ENCODE measurements at places on chromosomes 3 and 15. TPM values are rescaled to one million over a fixed set of nuclear protein-coding genes. Genes with fewer than 3 reads are reported as not detected.

Gene HCLS1
- total RNA-seq, result 0.82 TPM

Gene GOLGA8G
- total RNA-seq, result not detected

Gene SV2B
- total RNA-seq, result not detected

Gene EHHADH
- 0.70 TPM for total RNA-seq

Gene SPATA12
- not detected for total RNA-seq

Gene ETV5
- 22.9 TPM for total RNA-seq

Gene CXCR6
- not detected for total RNA-seq

Gene KIAA1143
- total RNA-seq, result 39.4 TPM

Gene AMT
- total RNA-seq, result 6.0 TPM

Gene SPINT1
- 0.87 TPM for total RNA-seq

Gene NAA80
- total RNA-seq, result 10.9 TPM

Gene SH3GL3
- total RNA-seq, result not detected

Gene ASB14
- not detected for total RNA-seq

Gene TTC21A
- 8.1 TPM for total RNA-seq

Gene SLC9C1
- not detected for total RNA-seq

Gene TGM4
- not detected for total RNA-seq

Gene CAMK1
- 9.7 TPM for total RNA-seq

Gene CDHR4
- total RNA-seq, result not detected

Gene CNTN3
- 2.1 TPM for total RNA-seq

Gene CLEC3B
- total RNA-seq, result 47.1 TPM

Gene MFSD1
- total RNA-seq, result 67.9 TPM

Gene CCDC54
- not detected for total RNA-seq

Gene CCR9
- not detected for total RNA-seq

Gene LRRC2
- total RNA-seq, result 2.2 TPM

Gene ZNF770
- total RNA-seq, result 33.8 TPM

Gene UBAP1L
- total RNA-seq, result 2.5 TPM

Gene MESP1
- 2.7 TPM for total RNA-seq

Gene DIS3L
- 18.6 TPM for total RNA-seq

Gene COL6A5
- not detected for total RNA-seq

Gene SH2D7
- total RNA-seq, result not detected

Gene C3orf20
- not detected for total RNA-seq

Gene THRB
- total RNA-seq, result 3.1 TPM

Gene CAPN3
- total RNA-seq, result 3.3 TPM

Gene RAD18
- total RNA-seq, result 22.2 TPM

Gene CCK
- total RNA-seq, result not detected

Gene DYNLT2B
- 19.5 TPM for total RNA-seq

Gene CIB2
- 8.8 TPM for total RNA-seq

Gene CLSTN2
- 63.7 TPM for total RNA-seq

Gene POLQ
- 2.9 TPM for total RNA-seq

Gene C15orf62
- total RNA-seq, result 0.12 TPM

Gene SCN11A
- not detected for total RNA-seq

Gene CCDC80
- 1,574 TPM for total RNA-seq

Gene CYP1A1
- total RNA-seq, result 0.27 TPM

Gene GOLGA8S
- total RNA-seq, result 0.32 TPM

Gene AP3B2
- total RNA-seq, result not detected

Gene ACKR4
- total RNA-seq, result 0.22 TPM

Gene IMPG2
- total RNA-seq, result 0.80 TPM

Gene DPH6
- total RNA-seq, result 7.3 TPM

Gene COL6A6
- total RNA-seq, result not detected

Gene SKOR1
- 0.27 TPM for total RNA-seq

Gene CTXN2
- total RNA-seq, result not detected

Gene LTF
- not detected for total RNA-seq

Gene DUOX1
- total RNA-seq, result not detected

Gene FANCD2
- total RNA-seq, result 8.1 TPM

Gene TNNC1
- 13.7 TPM for total RNA-seq

Gene HTR3D
- not detected for total RNA-seq

All from chondrocyte (in vitro differentiated cells).